ENCODE measurements at places on chromosomes 1 and 21.

DNA sequence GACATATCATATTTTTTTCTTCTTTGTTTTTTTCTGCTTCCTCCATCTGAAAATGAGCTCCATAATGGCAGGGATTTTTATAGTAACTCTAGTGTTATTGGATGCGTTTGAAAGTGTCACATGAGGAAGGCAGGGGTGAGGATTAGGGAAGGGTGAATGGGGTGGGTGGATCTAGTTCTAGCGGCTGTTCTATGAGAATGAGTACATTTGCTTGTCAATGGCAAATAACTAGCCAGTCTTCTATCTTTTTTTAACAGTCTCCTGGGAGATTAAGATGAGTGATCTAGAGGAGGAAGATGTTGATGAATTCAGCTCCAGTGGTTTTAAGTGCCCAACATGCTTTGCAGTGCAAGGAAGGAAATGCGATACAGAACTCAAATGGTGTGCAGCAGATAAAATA, 5.8 kb downstream of the OR14I1 start:
- no peak for DNase-seq

- peak; percentile 73 for DNase-seq
These were observed 135.5 kb downstream of the MIS18A start for GRCh38 chr21:32143241-32143939.

GRCh38 chr1:1349256-1350012, at the start of gene DVL1:
TSS of gene DVL1 (minus strand) at chr1:1349418. CDS start at chr1:1349065, 353 bp downstream.
- DNase-seq: peak; percentile 84

DNA sequence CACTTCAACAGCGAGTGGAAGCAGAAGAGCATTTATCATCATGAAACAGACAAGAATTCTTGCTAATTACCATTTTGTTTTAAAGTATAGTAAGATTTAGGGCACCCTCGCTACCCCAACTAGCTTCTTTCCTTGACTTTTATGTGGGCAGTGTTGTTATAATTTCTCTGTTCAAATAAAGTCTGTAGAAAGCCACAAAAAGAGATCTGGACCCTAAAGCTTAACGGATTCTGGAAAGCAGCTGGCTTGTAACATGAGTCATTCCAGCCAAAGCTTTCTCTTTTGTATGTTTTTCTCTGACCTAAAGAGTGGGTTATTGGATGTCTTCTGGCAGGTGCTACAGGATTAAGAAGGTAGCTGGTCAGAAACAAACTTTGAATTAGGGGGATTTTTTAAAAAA, 37.4 kb downstream of the RUNX1 start:
- peak; percentile 80 for DNase-seq

GRCh38 chr1:7450838-7451237, 320.3 kb upstream of the VAMP3 start:
- no peak for DNase-seq

GRCh38 chr1:165054627-165055026, 301.9 kb downstream of the LMX1A start:
- no peak for DNase-seq

- peak; percentile 85 for DNase-seq
These were observed 22.7 kb downstream of the LRRC8D start for GRCh38 chr1:89843273-89844130.

GRCh38 chr1:84426376-84426775, 28.1 kb downstream of the DNASE2B start:
- no peak for DNase-seq

- no peak for DNase-seq
These were observed 21.0 kb downstream of the SDE2 start for GRCh38 chr1:225977937-225978748.

DNA sequence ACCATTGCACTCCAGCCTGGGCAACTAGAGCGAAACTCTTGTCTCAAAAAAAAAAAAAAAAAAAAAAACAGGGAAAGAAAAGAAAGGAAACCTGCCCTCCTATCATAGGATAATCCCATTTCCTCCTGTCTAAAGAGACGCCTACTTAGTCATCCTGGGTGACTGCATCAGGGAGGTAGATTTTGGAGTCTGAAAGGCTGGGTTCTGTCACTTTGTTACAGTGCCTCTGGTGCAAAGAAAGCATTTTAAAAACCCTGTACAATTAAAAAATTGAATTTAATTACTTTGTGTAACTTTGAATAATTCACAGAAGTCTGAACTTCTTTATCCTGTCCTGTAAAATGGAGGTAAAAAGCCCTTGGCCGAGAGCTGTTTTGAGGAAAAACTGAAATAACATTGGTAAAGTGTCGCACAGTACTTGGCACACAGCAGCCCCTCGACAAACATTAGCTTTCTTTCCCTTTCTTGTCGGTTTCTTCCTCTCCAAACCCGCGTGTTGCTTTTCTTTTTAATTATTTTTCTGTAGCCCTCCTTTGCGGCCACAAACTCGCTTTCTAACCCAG, 657 bp upstream of the HDAC1 start:
- no peak for DNase-seq

DNA sequence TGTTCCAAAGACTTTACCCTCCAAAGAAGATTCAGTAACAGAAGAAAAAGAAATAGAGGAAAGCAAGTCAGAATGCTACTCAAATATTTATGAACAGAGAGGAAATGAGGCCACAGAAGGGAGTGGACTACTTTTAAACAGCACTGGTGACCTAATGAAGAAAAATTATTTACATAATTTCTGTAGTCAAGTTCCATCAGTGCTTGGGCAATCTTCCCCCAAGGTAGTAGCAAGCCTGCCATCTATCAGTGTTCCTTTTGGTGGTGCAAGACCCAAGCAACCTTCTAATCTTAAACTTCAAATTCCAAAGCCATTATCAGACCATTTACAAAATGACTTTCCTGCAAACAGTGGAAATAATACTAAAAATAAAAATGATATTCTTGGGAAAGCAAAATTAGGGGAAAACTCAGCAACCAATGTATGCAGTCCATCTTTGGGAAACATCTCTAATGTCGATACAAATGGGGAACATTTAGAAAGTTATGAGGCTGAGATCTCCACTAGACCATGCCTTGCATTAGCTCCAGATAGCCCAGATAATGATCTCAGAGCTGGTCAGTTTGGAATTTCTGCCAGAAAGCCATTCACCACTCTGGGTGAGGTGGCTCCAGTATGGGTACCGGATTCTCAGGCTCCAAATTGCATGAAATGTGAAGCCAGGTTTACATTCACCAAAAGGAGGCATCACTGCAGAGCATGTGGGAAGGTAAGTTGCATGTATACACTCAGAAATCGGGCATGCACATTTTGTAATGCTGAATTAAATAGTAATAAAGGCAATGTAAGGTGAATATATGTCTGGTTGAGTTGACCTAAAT, 97.2 kb downstream of the ZFYVE9 start:
- DNase-seq: no peak

DNA sequence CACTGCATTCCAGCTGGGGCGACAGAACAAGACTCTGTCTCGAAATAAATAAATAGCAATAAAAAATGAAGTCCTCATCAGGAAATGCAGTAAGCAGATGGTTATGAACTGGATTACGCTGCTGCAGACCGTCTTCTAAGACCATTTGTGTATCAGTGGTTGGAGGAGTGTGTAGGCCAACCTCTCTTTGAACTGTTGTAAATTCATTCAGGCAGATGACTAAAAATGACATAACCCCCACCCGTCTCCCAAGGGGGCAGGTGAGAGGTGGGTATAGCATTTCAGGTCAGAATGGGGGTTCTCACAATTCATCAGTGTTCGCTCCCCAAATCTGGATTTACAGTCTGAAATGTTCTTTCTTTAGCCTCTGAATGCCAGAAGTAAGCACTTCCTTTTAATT, 177.3 kb downstream of the KIF26B start:
- no peak for DNase-seq

- no peak for DNase-seq
These were observed 99.5 kb upstream of the GJB5 start for GRCh38 chr1:34655206-34655874.

DNA sequence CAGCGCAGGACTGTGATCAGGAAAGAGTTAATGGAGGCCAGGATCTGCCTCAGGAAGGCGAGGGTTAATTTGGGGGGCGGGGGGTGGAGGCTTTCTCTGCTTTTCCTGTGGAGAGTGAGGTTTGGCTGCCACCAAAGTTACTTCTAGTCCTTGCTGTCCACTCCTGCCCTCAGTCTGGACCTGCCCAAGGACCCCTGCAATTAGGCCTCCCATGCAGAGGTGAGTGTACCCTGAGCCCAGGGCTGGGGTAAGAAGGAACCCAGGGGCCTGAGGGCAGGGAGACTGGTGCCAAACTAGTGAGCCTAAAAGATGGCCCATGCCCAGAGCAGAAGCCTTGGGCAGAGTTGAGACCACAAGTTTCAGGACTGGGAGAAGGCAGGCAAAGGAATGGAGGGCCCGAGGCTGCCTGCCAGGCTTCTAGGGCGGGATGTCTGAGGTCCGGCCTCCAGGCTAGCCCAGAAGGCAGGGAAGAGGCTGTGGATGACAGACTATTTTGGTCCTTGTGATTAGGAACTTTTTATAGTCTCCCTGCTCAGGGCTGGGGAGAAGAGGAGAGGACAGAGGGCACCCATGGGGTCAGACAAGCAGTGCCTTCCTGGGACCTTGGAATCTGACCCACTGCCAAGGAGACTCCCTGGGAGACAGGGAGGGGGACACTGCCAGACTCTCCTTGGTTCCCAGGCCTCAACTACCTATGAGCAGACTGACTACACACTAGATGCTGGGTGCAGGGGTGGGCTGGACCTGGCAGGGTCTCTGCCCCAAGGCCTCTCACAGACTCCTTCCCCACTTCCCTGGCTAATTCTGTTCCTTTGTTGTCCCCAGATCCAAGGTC, at the start of gene FAM110D:
TSS of gene FAM110D (plus strand) at position 172 of the 835 bp plus-strand sequence. CDS start 2,213 bp downstream, outside the sequence.
- DNase-seq: no peak

- DNase-seq: peak; percentile 67
These were observed 558 bp upstream of the BTG3 start for GRCh38 chr21:17613242-17613676.

- DNase-seq: no peak
These were observed 2.9 kb downstream of the PGBD5 start for GRCh38 chr1:230423261-230423660.

DNA sequence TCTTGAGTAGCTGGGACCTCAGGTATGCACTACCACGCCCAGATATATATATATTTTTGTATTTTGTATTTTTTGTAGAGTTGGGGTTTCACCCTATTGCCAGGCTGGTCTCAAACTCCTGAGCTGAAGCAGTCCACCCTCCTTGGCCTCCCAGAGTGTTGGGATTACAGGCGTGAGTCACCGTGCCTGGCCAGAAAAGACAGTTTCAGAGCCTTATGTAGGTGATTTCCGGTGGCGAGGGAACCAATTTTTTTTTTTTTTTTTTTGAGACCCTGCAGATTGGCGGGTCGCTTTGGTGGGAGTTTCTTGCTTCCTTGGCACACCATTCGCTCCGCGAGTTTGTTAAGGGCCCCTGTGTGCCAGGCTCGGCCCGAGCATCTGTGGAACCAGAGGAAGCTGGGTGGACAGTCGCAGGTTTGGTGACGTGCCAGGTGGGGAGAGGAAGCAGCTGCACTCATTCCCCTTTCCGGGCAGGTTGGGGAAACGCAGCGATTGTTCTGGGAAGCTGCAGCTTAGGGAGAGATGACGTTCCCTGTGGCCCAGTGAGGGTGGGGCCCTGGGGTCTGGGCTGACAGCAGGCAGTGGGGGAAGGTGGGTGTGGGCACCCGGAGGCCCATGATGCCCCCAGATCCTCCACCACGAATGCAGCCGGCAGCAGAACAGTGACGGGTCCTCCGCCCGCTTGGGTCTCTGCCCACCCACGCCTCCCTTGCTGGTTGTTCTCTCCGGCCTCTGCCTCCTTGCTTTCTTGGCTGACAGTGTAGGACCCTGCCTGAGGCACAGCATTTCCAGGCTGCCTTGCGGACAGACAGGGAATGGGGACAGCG, 25.1 kb downstream of the SPSB1 start:
- peak; percentile 79 for DNase-seq

DNA sequence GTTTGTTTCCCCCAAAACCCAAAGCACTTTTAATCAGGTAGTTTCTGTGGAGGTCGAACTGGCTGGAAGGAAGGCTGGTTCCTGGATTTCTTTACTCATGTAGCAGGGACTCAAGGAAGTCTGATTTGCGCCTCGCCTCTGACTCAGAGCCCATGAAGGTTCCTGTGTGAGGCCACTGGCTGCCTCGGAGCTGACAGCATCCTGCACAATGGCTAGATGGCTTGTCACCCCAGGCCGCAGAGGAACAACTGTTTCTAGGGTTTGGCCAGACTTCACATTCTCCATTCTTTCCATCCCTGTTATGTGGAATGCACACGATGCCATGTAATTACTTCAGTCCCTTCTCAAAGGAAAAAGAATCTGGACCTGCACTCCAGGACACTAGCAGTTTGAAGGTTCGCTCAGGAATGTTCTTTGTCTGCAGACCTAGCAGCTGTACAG, 39.1 kb upstream of the PRSS38 start:
- DNase-seq: peak; percentile 72

GRCh38 chr1:2227346-2228156, 568 bp upstream of the SKI start:
- peak; percentile 99 for DNase-seq

DNA sequence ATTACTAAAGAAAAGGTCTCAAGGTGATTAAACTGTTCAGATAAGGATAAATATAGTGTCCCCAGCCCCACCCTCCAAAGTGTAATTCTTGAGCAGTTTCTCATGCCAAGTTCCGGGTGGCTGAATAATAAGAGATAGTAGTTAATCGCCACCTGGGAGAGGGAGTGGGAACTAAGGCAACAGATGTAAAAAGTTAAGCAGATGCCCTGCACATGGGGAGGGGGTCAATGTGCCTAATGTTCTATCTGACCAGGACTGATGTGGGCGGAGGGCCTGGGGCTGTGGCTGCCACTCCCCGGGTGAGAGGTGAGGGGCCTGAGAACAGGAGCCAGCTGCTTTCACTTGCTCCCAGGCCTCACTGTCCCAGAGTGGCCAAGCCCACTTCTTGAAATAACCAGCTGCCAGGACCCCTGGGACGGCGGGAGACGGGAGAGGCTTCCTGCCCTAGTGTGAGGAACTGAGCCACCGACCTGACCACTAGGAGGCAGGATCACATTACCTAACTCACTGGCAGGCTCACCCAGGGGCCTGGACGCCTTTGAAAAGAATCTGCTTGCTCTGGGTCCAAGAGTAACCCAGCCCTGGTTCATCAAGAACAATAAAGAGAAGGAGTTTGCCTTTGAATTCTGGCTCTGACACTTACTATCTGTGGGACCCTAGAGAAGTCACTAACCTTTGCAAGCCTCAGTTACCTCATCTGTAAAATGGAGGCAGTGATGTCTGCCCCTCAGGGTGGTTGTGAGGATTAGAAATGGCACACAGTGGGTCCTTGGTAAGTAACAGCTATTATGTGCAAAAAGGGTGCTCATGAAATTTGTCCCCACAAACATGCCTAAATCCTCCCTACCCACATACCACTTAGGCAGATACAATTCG, 179.2 kb downstream of the ATG4C start:
- peak; percentile 87 for DNase-seq

DNA sequence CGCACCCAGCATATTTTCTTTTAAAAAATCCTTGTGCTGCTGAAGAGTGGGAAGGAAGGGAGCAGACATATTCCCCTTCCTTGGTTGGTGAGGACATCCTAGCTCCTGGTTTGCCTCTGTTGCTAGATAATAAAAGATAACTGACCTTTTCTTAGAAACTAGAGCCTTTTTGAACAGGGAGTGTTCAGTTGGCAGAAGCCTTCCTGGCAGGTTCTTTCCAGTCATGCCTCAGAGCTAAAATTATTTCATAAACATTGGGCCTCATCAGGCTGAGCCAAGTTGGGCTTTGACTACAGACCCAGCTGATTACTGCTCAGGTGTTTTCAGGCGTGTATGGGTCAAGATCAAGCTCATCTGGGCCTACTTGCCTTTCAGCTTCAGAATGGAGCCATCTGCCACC, 22.7 kb upstream of the SH3BGRL3 start:
- no peak for DNase-seq

- DNase-seq: no peak
These were observed 13.6 kb downstream of the PCNX2 start for GRCh38 chr1:233281711-233282581.
